ENCODE measurements at places on chromosomes 7 and 10.

- DNase-seq: no peak
These were observed 39.0 kb downstream of the PPP1R3C start for GRCh38 chr10:91593834-91594233.

DNA sequence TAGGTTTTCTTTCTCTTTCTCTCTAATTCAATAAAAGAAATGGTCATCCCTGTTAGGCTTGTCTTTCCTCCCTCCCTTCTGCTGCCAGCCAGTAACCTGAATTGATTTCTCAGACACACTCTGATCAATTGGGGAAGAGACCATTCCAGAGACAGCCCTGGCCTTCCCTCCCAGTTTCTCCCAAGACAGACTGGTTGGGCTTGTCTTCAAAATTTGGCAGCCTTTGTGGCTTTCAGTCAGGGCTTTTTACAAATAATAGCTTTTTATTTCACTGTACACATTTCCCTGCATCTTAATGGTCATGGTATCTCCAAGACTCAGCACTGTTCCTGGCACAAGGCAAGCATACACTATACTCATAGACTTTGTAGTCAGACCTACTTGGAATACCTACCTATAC is 33.9 kb downstream of the BCAP29 start:
- DNase-seq: no peak

DNA sequence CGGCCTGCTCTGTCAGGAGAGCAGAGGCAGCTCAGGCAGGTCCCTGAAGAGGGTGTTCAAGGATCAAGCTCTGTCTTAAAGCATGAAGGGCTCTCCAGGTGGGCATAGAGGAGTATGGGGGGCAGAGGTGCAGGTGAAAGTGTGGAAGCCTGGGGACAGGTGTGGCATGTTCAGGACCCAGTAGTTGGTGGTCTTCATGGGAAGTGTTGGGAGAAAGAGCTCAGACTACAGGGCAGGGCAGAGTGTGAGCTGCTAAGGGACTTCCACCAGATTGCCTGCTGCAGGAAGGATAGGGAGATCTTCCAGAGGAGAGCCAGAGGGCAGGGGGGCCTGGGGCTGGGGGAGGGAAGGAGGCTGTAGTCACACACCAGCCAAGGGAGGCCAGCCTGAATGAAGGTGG is 156.5 kb upstream of the GDF10 start:
- DNase-seq: no peak

DNA sequence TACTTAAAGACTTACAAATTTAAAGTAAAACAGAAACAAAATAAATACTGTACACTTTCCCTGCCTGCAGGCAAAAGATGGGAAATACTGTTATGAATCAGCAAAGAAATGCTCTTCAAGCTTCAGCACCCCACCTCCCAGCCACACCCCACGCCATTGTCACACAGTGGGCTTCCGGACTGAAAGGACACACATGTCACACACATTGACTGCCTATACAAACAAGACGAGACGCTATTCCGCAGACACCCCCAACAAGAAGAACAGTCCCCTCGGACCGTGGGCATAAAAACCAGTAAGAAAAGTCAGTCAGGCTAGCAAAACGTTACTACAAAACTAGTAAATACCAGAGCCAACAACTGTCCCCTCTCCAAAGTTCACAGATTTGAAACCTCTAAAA is 22.2 kb upstream of the PARP12 start:
- DNase-seq: peak; percentile 27

DNA sequence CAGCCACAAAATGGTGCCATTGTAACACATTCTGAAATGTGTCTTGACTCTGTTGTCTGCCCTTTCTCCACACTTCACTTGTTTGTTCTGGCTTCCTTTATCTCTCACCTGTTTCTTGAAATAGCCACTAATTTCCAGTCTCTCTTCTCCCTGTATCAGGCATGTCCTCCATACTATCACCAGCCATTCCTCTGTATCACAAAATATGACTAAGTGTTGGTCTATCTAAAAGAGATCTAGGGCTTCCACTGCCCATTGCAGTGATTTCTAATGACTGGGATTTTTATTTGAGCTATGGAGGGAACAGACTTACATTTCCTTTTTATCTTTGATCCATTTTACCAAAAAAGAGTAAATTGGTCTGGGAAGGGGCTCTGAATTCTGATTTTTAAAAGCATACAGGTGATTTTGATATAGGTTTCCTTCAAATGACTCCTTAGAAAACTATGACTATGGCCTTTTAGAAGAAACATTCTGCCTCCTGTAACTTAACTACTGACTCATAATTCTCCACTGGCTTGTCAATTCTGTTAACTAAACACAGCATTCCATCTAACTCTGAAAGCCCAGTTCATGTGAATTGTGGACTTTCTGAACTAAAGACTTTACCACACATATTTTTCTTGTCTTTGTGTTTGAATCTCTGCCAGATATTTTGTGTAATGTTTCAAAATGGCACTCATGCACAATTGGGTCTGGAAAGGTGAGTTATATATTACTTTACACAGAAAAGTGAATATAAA is 1121.4 kb downstream of the XPNPEP1 start:
- DNase-seq: no peak

DNA sequence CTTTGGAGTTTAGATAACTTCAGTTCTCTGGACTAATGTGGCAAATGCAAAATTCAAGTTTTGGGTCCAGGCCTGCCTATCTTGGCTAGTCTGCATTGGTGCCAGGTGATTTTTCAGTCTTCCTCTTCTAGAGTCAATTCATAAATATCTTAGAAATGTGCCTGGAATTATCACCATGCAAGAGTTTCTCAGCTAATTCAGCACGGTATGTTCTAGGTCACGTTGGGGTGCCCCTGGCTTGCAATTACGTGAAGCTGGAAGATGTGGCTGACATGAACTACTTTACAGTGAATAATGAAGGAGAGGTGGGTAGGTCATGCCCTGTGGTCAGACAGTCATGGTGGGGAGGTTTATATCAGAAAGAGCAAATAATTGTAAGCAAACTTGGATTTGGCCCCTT is 25.0 kb downstream of the ZDHHC6 start:
- DNase-seq: no peak

- no peak for DNase-seq
These were observed 79.6 kb downstream of the INSIG1 start for GRCh38 chr7:155377071-155377837.

GRCh38 chr7:157111311-157111710 is 27.4 kb upstream of the UBE3C start:
- no peak for DNase-seq

- no peak for DNase-seq
These were observed 235.9 kb downstream of the HGF start for GRCh38 chr7:81533931-81534330.

GRCh38 chr7:88597941-88598425 is 161.5 kb upstream of the ZNF804B start:
- DNase-seq: no peak

DNA sequence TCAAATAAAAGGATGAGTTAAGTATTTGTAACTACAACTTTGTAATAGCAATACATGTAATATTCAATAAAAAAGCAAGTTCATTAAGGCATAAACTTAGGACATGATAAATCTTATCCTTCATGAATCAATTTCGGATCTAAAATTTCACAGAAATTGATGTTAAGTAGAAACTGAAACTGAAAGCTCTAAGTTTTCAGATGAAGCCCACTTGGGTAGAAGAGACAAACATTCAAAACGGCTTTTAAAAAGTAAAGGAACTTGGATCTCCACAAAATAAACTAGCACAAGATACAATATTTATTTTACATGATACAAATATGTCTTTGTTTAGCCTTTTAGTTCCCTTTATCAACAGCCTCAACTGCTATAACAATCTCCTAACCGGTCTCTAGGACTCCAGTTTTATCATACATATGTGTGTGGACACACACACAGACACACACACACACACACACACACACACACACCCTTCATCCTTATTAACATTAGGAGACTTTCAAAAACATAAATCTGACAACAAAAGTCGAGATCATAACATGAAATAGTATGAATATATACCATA is 83.7 kb downstream of the USP6NL start:
- DNase-seq: no peak

GRCh38 chr7:30080818-30081217 is 52.6 kb downstream of the PLEKHA8 start:
- DNase-seq: no peak

DNA sequence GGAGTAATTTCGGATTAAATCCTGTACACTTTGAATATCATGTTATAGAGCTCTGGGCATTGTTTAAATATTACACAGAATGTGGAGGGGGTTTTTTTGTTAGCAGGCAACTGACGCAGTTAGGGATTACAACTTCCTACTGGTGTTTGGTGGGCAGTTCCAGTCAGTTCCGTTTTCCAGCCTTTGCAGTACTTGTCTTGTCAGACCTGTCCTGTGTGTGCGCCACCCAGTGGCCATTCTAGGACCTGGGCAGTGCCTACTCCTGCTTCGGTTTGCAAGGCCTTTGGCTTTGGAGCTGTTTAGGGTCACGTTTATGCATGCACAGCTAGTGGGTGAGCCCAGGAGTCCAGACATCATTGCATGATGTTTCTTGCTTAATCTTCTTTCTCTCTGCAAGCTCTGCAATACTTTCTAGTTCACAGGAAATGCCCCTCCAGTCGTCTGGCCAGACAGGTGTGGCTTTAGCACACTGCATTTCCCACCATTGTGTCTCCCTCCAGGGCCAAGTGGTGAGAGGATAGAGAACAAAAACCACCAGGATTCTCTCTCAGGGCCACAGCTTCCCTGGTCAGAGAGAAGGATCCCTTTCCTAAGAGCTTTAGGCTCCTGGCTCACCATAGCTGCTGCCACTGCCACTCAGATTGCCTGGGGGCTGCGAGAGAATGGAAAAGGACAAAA is 96.5 kb upstream of the TARP start:
- DNase-seq: peak; percentile 45

GRCh38 chr7:44893710-44894234 is 8.4 kb upstream of the PURB start:
- DNase-seq: no peak

- DNase-seq: no peak
These were observed 2.7 kb downstream of the PRSS37 start for GRCh38 chr7:141838581-141838980.

DNA sequence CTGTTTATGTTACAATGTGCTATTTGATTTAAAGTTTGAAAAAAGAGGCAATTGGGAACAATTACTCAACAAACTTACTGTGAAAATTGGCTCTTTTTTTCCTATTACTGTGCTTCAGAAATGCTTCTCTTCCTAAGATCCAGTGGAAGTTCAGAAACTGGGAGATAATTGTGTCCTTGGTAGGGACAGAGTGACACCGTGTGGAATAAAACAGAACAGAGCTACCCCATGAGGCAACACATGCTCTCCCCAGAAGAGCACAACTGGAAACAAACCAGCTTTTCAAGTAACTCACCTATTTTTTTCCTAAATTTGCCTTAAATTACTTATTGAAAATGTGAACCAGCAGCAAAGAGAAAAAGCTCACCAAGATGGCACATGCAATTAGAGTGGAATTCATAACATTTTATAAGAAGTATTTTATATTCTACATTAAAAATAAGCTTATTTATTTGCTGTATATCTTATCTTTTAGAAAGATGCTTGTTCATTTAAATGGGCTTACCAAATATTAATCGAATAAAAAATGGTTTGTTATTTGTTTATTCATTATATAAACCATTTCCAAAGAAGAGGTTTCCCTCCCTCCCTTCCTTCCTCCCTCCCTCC is 346.1 kb upstream of the ANKRD30A start:
- DNase-seq: no peak

DNA sequence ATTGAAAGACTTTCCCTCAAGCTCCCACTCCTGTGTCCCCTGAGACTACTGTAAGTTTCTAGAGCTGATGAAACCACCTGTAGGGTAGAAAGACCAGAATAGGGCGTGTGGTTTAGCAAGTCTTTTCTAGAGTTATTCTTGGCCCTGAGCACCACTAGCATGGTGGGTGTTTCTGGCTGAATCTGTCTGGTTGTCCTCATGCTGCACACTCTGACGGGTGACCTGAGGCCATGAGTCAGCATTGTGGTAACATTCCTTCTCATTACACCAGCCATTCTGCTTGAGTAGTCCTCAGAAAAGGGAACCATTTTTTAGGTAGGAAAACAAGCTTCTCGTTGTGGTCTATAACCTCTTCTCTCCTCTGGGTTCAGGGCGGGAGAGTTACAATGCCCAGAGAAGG is 250.3 kb downstream of the SNX13 start:
- DNase-seq: no peak

GRCh38 chr7:41702635-41703371 is at the start of gene INHBA:
Gene INHBA (minus strand): TSS chr7:41703090. CDS start chr7:41700374, 2,716 bp downstream.
- DNase-seq: no peak

GRCh38 chr10:124688889-124689670 is 55.1 kb downstream of the FAM53B start:
- peak; percentile 43 for DNase-seq

DNA sequence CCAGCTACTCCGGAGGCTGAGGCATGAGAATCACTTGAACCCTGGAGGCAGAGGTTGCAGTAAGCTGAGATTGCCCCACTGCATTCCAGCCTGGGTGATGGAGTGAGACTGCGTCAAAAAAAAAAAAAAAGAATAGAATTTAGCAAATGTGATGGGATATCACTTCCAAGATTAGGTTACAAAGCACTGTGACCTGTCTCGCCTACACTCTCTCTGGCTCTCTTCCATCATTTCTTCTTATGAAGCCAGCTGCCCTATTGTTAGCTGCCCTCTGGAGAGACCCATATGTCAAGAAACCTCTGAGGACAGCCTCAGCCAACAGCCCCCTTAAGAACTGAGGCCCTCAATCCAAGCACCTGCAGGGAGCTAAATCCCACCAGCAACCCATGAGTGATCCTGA is 28.2 kb downstream of the ARHGAP21 start:
- no peak for DNase-seq

DNA sequence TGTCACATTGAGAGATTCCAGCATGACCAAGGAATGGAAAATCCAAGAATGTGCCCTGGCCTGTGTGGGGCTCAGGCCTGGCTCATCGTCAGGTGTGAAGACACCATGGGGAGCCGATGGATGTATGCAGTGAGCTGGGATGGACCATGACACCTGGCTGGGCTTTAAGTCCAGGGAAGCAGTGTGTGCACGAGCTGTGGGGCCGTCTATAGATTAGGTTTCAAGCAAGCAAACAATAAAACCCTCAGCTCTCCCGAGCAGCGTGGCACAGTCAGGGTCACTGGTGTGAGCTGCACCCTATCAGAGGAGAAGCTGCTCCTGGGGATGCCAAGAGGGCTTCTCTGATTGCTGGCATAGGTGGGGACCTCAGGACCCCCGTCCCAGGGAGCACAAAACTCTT is 50.5 kb upstream of the DLG5 start:
- DNase-seq: no peak

All from activated effector memory CD4-positive, alpha-beta T cell treated with Interleukin-2 at 50 U/mL for 16 hours (primary cell).